Stimulated activated CD4-positive, alpha-beta T cell treated with anti-CD3 and anti-CD28 coated beads, Interleukin-1b, Interleukin-23, amount 100 ng/mL, for 1 hour (primary cell): ENCODE measurements at places on chromosomes 4 and X.

GRCh38 chrX:67636532-67636931, 92.7 kb downstream of the AR start:
- DNase-seq: no peak

GRCh38 chr4:55303760-55304165, 42.3 kb upstream of the SRD5A3 start:
- DNase-seq: no peak

DNA sequence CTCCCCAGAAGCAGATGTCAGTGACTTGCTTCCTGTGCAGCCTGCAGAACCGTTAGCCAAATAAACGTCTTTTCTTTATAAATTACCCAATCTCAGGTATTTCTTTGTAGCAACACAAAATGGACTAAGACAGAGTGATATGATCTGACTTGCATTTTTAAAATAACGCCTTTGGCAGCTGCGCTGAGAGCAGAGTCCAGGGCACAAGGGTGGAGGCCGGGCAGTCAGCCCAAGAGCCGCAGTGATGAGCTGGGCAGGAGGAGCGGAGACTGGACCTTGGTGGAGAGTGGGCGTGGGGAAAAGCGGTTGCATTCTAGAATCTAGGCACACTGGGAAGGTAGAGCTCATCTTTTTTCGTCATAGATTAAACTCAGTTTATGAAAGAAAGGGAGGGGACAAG, 56.5 kb upstream of the ACSL1 start:
- DNase-seq: no peak

GRCh38 chr4:185743722-185744487, 68.1 kb downstream of the SORBS2 start:
- no peak for DNase-seq

DNA sequence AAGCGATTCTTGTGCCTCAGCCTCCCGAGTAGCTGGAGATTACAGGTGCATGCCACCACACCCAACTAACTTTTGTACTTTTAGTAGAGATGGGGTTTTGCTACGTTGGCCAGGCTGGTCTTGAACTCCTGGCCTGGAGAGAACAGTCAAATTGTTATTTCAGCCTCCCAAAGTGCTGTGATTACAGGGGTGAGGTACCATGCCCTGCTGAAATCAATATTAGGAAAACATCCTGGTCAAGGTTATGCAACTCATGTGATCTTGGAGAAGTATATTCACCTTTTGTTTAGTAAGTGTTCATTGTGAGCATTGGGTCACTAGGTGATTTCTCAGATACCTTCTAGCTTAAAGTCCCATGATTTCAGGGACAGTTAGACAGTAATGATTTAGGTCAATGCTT, 167.8 kb downstream of the AASDH start:
- no peak for DNase-seq
